ENCODE measurements at places on chromosomes 16 and 17.
A peak's percentile ranks its signal among the peaks of the same experiment; 100 is the strongest.

- no peak for DNase-seq
Measured at GRCh38 chr17:66507982-66508760, 205.8 kb downstream of the PRKCA start.

GRCh38 chr17:70307430-70308225 is 138.3 kb downstream of the KCNJ2 start:
- no peak for DNase-seq

DNA sequence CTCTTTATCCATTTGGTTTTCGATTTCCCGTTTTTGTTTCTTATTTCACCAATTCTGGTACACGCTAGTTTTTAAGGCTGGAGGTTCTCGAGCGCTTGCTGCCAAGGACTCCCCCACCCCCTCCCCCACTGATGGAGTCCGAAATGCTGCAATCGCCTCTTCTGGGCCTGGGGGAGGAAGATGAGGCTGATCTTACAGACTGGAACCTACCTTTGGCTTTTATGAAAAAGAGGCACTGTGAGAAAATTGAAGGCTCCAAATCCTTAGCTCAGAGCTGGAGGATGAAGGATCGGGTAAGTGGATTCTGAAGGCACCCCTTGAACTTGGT is 825 bp downstream of the RPTOR start:
- DNase-seq, result no peak

DNA sequence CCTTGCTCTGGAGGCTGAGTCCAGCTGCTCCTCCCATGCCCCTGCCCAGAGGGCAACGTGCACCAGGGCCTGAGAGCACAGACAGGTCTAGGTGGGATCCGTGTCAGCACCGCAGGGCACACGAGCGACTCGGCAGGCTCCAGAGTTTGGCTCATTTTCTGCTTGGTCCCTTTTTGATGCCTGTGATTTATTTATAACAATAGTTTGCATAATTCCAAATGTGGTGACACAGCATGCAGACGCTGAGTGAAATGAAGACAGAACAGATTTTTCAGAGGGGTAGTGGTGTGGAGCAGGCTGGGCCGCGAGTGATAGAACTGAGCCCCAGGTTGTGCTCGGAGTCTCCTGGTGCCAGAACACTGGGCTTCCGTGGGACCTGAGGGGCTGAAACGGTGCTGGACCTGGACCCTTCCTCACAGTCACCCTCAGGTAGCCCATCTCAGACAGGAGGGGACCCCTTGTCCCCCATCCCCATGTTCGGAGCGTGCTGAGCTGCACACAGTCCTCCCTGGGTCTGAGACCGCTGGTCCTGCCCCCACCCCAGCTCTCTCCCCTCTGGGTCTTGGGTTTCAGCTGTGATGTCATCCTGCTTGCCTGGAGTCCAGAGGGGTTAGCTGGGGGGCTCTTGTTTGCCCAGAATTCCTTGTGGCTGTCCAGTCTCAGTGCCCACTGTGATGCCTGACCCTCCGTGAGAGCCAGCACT is 95.9 kb downstream of the METRNL start:
- no peak for DNase-seq

DNA sequence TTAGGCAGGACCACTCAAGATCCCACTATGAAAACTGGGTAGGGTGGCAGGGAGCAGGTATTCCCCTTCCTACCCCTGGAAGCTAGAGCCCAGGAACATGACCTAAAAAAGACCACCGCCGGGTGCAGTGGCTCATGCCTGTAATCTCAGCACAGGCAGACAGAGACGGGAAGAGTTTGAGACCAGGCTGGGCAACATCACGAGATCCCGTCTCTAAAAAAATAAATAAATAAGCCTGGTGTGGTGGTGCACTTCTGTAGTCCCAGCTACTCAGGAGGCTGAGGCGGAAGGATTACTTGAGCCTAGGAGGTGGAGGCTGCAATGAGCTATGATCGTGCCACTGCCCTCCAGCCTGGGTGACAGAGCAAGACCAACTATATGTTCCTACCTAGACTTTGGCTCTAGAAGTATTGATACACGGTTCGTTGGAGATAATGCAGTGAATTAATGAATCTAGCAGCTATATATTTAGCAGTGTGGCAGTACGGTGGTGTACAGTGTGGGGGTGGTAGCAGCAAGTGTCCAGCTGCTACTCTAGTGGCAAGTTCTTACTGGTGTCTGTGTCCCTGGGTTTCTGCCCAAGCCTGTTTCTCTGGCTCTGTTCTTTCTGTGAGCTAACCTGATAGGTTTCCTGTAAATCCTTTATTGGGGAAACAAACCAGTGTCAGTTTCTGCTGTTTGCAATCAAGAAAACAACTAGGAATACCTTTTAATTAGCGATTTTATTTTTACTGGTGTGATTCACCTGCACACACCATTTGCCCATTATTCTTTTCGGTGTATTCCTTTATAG is 3.3 kb upstream of the USP31 start:
- DNase-seq, result no peak

- DNase-seq, result no peak
Measured at GRCh38 chr16:74268372-74268782, 28.2 kb upstream of the PSMD7 start.

DNA sequence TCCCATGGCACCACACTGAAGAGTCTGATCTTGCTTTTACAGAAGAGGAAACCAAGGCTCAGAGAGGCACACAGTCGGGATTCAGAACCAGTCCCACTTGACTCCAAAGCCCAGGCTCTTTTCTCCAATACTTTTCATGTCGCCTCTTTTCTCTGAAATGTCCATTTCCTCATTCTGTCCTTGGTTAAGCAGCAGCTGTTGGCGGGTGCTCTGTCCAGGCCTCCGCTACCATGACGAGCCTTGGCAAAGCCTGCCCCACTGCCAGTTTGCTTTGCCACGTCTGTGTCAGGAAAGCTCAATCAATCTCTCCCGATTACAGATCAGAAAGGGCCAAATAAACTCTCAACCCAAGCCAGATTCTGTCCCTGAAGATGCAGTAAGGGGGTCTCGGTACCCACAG is 9.1 kb upstream of the CEP295NL start:
- DNase-seq, result no peak

DNA sequence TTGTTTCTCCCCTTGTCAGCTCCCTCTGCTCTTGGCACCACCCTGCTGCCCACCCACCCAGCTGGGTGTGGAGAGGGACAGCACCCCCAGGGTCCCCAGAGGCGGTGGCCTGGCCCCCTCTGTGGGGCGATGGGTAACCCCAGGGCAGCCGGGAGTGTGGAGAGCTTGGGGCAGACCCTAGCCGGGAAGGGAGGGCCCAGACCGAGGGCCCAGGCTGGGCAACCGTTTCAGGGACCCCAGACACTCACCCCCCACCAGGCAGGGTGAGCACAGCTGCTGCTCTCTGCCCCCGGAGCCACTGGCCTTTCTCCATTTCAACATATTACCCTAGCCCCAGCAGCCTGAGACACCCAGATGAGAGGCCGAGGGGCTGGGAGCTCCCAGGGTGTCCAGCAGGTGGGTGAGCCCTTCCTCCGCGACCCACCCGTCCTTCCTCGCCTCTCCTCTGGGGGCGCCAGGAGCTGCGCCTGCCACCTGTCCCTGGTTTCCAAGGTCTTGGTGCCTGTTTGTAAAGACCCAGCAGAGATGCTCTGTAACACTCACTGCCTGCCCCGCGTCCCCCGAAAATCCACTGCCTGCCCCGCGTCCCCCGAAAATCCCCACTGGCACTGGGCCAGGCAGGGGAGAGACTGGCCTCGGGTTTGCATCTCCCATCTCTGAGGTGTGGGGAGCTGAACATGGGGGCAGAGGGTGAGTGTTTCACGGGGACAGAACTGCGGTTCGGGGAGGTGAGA is 45.4 kb downstream of the BAHCC1 start:
- no peak for DNase-seq

DNA sequence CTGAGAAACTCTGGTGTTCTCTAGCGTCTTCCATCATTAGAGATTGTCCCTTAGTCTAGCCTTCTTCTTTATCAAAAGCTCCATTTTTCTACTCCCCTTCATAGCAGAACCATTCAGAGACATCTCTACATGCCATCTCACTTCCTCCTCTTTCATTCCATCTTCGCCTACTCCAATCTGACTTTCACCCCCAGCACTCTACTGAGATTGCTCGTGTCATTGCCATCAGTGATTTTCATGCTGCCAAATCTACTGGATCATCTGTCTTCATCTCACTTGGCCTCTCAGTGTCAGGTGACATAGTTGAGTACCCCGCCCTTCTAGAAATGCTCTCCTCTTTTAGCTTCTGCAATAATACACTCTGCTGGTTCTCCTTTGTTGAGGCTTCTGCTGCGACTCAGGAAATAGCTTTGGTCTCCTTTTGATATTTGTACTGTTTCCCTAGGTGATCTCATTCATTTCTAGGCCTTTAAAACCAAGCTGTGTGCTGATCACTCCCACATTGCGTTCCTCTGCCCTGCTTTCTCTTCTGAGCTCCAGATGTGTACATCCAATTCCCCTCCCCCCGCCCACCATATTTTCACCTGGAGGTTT is 119.1 kb downstream of the FTO start:
- DNase-seq, result peak; percentile 51

- no peak for DNase-seq
Measured at GRCh38 chr16:81905277-81905676, 106.0 kb downstream of the SDR42E1 start.

GRCh38 chr16:30096105-30096861 is at the start of gene YPEL3:
YPEL3 (minus strand) TSS chr16:30096213; CDS start chr16:30095482, 731 bp downstream.
- DNase-seq, result no peak

GRCh38 chr16:65123396-65124211 is 1.7 kb upstream of the CDH11 start:
- no peak for DNase-seq

DNA sequence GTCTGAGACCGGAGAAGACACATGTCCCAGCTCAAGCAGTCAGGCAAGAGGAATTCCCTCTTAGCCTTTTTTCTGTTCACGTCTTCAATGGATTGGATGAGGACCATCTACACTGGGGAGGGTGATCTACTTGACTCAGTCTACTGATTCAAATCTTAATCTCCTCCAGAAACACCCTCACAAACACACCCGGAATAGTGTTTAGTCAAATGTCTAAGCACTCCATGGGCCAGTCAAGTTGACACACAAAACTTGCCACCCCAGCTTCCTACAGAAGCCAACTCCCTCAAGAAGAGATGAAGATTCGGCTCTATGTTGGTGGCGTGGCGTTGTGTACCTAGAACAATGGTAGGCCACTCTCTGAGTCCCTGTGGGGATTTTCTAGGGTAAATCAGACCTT is 22.5 kb upstream of the NKD1 start:
- no peak for DNase-seq
